Activated CD8-positive, alpha-beta memory T cell treated with anti-CD3 and anti-CD28 coated beads for 48 hours (primary cell): ENCODE measurements at places on chromosomes 6 and 20.

DNA sequence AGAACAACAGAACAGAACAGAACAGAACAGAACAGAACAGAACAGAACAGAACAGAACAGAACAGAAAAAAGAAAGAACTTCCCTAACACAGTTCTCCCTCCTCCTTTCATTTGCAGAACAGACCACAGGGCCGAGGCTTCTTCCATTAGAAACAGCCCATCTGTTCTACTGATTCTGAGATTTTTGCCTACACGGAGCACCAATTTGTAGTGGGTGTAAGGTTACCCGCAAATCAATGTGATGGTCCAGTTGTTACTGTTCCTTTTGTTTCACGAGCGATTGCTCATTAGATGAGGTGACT, 734 bp upstream of the OGFRL1 start:
- DNase-seq = no peak

- DNase-seq = no peak
Measured at GRCh38 chr6:40906759-40907158, 132.3 kb downstream of the UNC5CL start.

DNA sequence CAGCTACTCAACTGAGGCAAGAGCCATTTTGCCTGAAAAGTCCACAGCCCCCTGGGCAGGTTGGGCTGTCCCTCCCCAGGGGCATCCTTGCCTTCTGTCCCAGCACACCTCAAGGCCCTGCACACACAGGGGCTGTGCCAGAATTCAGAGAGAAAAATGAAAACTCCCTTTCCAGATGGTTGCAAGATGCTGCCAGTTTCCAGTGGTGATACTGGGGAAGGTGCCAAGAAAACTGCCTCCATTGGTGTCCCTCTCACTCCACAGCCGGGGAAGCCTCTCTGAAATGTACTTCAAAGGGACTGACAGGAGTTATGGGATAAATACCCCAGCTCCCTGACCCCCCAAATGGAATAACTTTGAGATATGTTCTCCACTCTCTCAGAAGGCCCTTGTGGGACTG, 154.2 kb upstream of the MAFB start:
- no peak for DNase-seq

GRCh38 chr6:68506911-68507310, 128.2 kb upstream of the ADGRB3 start:
- DNase-seq = no peak

DNA sequence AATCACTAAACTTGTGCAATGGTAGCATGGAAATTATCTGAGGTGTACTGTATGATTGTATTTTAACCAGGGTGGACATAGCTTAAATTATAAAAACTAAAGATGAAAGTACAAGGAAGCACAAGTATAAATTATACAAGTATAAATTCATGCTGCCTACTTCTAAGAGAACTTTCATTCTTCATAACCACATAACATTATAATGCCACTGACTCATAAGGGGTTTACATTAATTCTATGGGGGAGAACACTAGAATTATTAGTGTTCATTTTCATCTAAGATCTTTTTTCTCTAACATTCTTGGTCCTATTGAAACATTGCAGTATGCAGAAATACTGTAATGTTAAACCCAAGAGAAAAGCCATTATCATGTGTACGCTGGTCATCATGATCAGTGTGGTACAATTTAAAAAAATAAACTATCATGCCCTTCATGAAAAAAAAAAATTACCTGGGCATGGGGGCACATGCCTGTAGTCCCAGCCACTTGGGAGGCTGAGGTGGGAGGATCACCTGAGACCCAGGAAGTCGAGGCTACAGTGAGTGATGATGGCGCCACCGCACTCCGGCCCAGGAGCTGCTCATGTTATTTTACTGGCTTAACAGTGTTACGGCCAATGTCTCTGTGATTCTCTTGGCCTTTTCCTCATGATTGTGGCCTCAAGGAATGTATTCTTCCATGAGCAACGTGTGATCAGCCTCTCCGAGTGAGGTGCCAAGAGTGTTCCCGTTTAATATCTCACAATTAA, 25.9 kb upstream of the AHCY start:
- no peak for DNase-seq

DNA sequence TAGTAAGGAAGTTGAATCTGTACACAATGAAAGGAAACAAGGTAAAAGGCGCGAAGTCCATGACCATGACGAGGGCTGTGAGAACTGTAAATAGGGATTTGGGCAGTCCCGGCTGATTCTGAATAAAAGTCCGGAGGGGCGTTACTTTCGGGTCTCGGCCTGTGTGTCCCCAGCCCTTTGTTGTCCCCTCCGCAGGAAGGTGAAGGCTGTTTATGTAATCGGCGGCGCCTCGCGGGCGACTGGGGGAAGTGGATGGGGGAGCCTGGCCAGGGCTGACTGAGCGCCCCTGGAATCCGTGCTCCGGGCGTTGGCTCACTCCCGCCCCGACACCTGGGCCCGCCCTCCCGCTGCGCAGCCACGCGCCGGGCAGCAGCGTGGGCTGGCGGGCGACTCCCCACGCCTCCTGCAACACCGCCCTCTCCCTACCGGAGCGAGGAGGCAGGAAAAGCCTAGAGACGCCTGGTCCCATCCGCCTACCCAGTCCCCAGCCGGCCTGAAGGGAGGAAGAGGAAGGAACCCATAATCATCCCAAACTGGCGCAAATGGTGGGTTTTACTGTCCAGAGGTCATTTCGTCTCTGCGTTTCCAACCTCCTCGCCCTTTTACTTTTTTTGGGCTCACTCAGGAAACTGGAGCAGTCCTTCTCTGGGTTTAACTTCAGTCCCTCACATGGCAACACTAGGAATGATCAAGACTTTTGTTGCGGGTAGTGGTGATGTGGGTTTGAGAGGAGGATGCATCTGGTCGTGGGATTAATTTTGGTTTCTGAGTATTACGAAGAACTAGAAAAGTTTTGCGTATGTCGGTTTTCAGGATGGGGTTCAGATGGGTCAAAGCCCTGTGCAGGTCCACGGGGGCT, 12.1 kb downstream of the TRIM31 start:
- no peak for DNase-seq

DNA sequence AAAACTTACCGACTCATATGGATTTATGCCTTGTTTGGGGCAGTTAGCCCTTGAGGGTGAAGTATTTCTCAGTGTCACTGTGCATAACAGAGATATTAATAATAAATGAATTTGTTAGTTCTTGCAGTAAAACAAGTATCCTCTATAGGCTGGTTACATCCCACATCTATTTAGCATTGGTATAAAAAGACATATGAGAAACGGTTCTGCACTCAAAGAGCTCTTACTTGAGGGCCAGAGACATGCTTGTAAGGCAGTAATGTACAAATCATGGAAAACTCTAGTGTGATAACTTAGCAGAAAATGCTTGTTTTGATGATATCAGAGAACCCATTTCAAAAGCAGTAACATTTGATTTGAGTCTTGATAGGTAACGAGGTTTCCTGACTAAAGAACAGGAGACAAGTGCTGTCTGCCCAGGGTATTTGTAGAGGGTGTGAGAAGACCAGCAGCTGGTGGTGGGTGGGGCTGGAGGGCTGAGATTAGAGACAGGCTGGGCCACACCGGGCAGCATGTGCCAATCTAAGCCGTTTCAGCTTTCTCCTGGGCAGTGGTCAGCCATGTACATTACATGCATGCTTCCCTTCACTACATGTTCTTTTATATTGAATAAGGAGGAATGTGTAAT, 46.3 kb downstream of the TULP4 start:
- no peak for DNase-seq
